ENCODE measurements at places on chromosomes 7 and 10.

DNA sequence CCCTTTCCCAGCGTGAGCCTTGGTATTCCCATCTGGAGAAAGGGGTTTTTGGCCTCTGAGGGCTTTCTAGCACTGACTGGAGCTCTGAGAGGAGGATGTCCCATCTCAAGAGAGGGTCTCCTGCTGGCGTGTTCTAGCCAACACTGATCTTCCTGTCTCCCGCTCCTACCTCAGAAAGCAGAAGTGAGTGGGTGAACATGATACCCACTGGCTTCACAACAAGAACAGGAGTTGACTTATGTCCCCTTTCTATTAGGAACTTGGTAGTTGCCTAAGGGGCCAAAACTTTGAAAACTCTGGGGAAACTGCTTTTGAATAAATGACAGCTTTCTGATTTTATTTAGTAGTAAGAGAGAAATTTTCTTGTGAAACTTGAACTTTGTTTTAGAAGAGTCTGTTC lies 113.1 kb upstream of the ADCY1 start:
- no peak for DNase-seq

GRCh38 chr7:140196361-140197217 lies 19.8 kb upstream of the KDM7A start:
- DNase-seq: no peak

DNA sequence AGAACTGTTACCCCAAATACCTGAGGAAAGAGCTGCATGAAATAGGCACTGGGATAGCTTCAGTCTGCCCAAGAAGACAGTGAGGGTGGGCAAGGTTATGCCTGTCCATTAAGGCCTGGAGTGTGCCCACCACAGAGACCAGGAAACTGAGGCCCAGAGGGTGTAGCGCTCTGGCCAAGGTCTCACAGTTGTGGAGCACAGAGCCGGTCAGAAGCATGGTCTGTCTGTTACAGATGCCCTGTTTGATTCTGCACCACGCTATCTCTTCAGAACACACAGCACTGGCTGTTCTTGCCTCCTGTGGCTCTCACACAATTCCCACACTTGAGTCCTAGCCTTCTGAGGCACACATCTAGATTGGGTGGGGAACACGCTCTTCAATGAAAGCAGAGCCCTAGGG lies 261.4 kb downstream of the GRID1 start:
- no peak for DNase-seq

GRCh38 chr7:152969335-152969734 lies 209.8 kb downstream of the ACTR3B start:
- DNase-seq: no peak

GRCh38 chr7:877312-878232 lies 1.2 kb downstream of the GET4 start:
- no peak for DNase-seq

DNA sequence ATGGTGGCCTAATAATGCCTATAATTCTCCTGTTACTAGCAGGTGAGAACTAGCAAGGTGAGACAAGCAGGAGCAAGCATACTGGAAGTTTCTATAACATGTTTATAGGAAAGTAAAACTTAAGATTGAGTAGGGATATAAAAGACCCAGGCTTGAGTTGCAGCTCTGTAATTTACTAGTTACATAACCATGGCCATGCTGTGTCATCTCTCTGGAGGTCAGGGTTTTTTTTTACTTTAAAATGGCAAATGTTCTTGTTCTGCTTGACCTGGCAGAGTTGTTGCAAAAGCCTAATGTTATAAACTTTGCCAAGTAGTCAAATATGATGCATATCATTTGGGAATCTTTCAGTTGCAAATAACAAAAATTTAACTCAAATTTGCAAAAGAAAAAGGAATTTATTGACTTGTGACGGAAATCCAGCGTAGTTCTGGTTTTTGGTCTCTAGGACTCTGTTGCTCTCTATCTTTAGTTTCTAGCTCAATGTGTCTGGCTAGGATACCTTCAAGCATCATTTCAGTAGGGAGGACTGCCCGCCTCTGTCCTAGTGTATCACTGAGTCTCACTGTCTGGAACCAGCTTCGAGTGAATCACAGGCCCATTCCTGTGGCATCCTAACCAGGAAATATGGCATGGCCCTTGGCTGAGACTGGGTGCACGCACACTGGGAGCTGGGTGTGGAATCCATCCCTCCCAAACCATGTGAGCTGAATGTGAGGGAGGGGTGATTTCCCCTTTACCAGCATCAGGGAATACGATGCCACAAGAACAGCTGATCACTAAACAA lies 67.9 kb downstream of the ADAM22 start:
- DNase-seq: no peak

DNA sequence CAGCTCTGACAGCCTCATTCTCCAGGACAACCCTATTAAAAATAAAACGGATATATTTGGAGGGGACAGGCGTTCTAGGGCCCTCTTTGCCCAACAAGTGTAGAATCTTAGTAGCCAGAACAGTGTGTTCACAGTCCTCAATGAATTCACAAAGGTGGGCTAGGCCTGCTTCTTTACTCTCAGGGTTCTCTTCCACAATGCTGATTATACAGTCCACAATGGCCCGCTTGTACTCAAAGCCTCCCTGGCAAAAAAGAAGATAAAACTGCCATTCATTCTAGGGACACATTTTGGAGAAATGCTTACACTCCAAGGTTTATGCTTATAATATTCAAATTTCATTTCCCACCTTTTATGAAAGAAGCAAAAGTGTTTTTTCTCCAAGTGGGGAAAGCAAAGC lies 62.6 kb downstream of the MEST start:
- DNase-seq: no peak

DNA sequence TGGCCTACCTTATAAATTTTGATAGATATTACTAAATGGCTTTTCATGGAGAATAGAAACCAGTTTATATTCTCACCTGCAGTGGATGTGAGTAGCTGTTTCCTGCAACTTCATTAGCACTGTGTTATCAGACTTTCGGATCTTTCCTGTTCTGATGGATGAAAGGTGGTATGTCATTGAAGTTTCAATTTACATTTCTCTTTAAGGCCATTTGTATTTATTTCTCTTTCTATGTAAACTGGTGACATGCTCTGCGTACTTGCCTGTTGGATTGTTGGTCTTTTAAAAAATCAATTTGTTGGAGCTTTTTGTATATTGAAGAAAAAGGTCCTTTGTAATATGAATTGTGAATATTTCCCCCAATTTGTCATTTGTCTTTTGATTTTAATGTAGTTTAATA lies 95.8 kb upstream of the STRIP2 start:
- no peak for DNase-seq

DNA sequence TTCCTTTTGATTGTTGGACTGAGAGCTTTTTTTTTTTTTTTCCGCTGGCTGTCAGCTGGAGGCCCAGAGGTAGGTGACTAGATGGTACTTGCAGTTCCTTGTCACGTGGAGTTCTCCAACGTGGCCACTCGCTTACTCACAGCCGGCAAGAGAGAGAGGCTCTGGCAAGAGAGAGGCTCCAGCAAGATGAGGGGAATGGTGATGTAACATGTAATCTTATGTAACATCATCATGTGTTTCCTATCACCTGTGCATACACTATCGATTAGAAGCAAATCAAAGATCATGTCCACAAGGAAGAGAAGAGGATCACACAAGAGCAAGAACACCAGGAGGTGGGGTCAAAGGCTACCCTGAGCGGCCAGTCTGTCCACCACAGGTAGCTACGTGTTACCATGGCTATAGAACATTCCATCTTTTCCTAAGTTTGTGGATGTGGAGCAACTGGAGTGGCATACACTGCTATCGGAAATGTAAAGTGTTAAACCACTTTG lies 4.0 kb upstream of the BORCS7 start:
- DNase-seq: no peak

GRCh38 chr7:71009636-71010035 lies 122.3 kb upstream of the GALNT17 start:
- no peak for DNase-seq

DNA sequence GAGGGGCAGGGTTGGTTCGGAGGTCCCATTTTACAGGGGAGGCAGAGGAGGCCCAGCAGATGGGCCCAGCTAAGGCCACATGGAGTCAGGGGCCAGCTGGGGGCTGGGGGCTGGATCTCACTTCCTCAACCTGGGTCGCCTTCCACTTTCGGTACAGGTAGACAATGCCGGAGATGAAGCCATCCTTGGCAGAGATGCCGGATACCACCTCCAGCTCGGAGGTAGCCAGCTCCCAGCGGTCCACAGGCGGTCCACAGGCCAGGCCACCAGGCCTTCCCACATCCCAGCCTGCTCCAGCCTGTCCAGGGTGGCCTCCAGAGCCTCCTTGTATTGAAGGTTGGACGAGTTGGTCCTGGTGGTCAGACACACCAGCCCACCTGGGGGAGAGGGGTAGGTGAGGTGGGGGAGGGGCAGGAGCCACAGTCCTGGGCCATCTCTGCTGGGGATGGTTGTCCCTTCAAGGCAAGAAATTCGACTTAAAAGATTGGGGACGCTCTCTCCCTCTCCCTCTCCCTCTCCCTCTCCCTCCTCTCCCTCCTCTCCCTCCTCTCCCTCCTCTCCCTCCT lies 3.9 kb downstream of the CLDN4 start:
- no peak for DNase-seq

DNA sequence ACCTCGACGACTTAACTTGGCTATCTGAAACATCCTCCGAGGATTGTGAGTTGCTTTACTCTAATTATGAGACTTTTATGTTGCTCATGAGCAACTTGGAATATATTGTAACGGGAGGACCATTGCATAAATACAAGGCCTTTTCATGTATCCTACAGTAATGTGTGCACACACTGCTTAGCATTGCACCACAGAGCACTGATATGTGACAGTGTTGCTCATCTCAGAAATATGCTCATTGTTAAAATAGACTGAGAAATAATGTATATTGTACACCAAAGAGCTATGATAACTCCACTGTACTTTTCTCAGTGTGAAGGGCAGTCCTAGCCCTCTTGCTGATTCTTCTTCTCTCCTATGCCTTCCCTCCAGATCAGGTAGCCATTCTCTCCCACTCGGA lies 102.8 kb upstream of the CDK13 start:
- no peak for DNase-seq

GRCh38 chr10:42971251-42971599 lies 105.6 kb upstream of the RET start:
- no peak for DNase-seq

DNA sequence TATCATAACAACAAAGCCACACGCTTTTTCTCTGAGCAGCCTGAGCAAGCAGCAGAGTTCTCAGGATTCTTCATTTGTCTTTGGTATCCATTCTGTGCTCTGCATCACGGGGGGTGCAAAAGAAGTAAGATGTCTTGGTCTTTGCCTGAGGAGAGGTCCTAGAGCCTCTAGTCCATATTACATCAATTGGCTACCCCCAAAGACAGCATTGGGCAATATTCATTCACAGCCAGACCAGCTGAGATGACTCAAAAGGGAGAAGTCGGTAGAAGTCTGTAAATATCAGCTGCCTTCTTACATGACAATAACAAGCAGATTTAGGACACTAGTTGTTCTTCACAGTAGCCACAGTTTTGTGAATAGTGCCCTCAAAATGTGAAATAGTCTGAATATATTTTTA lies 66.6 kb downstream of the FZD1 start:
- no peak for DNase-seq

GRCh38 chr7:40749877-40750276 lies 615.1 kb downstream of the SUGCT start:
- DNase-seq: no peak

- DNase-seq: no peak
Observed at GRCh38 chr7:122217125-122217524, 73.1 kb upstream of the AASS start.

DNA sequence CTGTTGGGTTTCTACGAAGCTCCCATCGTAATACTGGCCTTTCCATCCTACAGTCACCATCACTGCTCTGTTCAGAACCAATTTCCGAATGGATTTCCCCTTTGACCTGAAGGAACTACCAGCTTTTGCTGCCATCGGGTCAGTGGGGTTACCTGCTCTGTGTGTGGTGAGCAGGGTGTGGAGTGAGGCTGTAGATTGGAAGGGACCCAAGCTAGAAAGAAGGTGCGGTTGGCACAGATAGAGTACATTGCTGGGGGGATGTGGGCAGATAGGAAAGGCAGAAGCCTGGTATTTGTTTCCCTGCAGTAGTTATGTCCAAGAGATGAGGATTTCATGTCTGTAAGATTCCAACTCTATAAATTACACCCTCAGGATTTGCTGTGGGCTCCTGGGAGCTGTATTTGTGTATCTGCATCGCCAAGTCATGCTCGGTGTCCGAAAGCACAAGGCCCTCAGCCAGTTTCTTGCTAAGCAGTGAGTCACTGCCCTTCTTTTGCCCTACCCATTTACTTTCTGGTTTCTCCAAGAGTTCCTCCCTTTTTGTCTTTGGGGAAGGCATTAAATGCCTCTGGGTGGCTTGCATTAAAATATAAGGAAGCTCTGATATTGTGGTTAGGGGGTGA lies 15.4 kb downstream of the CLCN1 start:
- DNase-seq: no peak

DNA sequence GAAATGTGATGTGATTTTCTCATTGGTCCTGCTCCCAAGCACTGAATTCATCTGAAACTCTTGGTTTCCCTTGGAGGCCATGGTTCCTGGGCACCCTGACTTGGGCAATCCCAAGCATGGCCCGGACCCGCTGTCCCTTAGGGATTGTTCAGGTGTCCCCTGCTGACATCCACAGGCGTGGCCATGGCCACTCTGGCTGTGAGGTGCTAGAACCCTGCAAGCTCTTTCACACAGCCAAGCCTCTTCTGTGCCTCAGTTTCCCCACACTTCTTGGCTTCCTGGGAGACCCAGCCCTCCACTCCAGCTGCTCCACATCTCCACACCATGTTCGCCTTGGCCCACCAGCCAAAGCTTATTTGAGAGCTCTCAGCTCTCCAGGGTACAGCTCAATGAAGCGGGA lies 12.0 kb upstream of the AZGP1 start:
- no peak for DNase-seq

- no peak for DNase-seq
Observed at GRCh38 chr7:52911795-52912194, 123.6 kb upstream of the POM121L12 start.

GRCh38 chr7:127476618-127477017 lies 84.1 kb upstream of the ZNF800 start:
- DNase-seq: no peak

DNA sequence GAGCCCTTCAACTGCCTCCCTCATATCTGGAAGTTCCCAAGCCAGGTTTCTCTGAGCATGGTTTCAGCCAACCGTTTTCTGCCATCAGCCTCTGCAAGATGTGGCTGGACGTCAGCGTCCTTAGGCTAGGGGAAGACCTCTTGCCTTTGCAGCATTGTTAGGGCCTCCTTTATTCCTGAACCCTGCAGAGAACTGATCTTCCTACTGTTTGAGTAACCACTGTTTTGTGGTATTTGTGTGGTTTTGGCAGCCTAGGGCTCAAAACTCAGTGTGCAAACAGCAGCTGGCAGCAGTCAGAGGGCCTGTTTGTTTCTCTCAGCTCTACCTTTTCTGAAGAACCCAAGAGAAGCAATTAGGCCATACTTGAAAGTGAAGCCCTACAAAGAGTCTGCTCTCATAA lies 83.4 kb upstream of the SEMA3E start:
- no peak for DNase-seq

GRCh38 chr7:95986178-95986764 lies 213.9 kb downstream of the DYNC1I1 start:
- no peak for DNase-seq

All from stimulated activated CD8-positive, alpha-beta memory T cell treated with anti-CD3 and anti-CD28 coated beads, Interleukin-4, amount 100 ng/mL, for 4 hours (primary cell).